Large intestine (tissue), 12 donors: ENCODE measurements at places on chromosomes 7 and 10. TPM values are rescaled to one million over a fixed set of nuclear protein-coding genes. Genes with fewer than 3 reads are reported as not detected.

- no peak for DNase-seq
Observed at GRCh38 chr10:17989908-17990767, 38.4 kb downstream of the SLC39A12 start.

GRCh38 chr7:94511718-94512117, 2.1 kb downstream of the CASD1 start:
- DNase-seq = peak; percentile 3

DNA sequence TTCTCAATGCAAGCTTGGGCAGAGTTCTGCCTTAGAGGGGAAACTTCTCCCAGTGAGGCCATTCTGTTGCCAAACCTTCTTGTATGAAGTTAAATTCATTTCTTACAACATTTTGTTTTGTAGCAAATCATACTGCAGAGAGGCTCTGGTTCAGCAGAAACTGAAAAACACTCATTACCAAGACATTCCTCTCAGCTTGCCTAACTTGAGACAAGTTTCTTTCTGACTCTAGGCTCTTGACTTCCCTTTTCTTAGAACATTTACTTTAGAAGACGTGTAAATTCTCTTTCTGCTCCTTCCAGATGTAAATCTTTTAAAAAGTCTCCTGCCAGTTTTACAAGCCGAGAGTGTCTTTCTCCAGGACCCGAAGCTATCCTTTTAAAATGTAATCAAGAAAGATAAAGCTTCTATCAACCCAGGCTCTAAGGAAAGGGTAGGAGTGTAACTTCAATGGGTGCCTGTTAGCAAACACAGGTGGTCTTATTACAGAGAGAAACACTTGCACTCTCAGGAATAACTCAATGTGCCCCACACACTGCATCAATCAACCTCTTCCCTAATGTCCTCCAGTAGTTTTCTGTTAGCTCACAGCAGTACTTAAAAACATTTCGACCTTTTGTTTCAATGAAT, 80.5 kb upstream of the TAS2R16 start:
- no peak for DNase-seq

GRCh38 chr10:69644658-69645295, 14.7 kb downstream of the FAM241B start:
- peak; percentile 39 for DNase-seq

DNA sequence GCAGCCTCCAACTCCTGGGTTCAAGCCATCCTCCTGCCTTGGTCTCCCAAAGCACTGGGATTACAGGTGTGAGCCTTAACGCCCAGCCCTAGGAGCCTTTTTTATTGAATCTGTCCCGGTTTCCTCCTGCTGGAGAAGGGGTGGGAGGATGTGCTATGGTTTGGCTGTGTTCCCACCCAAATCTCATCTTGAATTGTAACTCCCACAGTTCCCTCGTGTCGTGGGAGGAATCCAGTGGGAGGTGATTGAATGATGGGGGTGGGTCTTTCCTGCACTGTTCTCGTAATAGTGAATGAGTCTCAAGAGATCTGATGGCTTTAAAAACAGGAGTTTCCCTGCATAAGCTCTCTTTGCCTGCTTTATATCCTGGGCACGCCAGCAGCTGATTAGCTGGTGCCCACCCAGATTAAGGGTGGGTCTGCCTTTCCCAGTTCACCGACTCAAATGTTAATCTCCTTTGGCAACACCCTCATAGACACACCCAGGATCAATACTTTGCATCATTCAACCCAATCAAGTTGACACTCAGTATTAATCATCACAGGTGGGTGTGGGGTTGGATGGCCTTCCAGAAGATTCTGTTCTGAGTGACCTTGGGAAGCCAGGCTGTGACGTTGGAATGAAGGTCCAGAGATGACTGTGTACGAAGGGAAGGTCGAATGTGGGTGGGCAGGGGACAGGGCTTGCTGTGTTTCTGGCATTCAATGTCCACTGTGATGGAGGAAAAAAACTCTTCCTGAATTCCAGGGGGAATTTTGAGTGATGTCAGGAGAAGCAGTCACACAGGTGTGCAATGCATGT, 33.8 kb upstream of the CUX1 start:
- DNase-seq = no peak

- DNase-seq = no peak
Observed at GRCh38 chr7:156585926-156586325, 54.6 kb upstream of the RNF32 start.

- no peak for DNase-seq
Observed at GRCh38 chr7:14806891-14807290, 95.7 kb downstream of the DGKB start.

- DNase-seq = no peak
Observed at GRCh38 chr10:109962247-109962646, 38.9 kb upstream of the XPNPEP1 start.

DNA sequence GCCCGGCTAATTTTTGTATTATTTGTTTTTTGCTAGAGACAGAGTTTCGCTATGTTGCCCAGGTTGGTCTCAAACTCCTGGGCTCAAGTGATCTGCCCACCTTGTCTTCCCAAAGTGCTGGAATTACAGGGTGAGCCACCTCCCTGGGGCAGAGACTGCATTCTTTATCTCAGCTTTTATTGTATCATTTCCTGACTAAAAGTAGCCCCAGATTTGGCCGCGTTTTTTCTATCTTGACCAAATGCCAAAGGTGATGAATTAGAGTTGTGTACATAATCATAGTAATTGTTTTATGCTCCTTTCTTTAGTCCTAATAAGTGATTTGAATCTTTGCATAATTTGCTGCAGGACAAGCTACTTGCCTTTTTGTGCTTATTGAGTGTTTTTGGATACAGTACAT, 3.1 kb upstream of the SMNDC1 start:
- no peak for DNase-seq

- DNase-seq = no peak
Observed at GRCh38 chr7:151110236-151110940, 24.1 kb downstream of the AGAP3 start.

- peak; percentile 82 for DNase-seq
Observed at GRCh38 chr7:148185041-148185440, 405.5 kb upstream of the C7orf33 start.

DNA sequence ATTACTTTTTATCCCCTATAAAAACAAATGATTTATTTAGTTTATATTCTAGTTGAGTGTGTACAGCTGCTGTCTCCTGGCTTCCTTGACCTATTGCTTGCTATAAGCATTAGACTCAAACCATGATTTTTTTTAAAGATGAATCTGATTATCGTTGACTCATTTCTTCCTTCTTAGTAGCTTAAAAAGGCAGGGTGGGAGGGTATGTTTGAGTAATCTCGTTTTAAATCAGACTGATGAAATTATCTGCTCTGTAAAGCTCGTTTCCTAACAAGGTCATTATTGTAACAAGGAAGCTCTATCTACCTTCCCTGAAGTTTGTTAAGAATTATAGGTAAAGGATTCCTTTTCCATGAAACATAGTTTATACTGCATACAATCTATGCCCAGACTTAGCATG, 276.3 kb upstream of the KCND2 start:
- no peak for DNase-seq

The PRR15 gene
- 70.8 TPM for polyA plus RNA-seq

The TAS2R4 gene
- polyA plus RNA-seq = 2.6 TPM

The PCDH15 gene
- 0.64 TPM for polyA plus RNA-seq

The WNT2 gene
- polyA plus RNA-seq = 0.25 TPM

The PRPS1L1 gene
- not detected for polyA plus RNA-seq
